Natural killer cell treated with Interleukin-12 subunit alpha and Interleukin-12 subunit beta and Interleukin-15 and Interleukin-18, amount 100 ng/mL, for 72 hours (primary cell): ENCODE measurements at places on chromosomes 2 and 18. TPM values are rescaled to one million over a fixed set of nuclear protein-coding genes. Genes with fewer than 3 reads are reported as not detected.

DNA sequence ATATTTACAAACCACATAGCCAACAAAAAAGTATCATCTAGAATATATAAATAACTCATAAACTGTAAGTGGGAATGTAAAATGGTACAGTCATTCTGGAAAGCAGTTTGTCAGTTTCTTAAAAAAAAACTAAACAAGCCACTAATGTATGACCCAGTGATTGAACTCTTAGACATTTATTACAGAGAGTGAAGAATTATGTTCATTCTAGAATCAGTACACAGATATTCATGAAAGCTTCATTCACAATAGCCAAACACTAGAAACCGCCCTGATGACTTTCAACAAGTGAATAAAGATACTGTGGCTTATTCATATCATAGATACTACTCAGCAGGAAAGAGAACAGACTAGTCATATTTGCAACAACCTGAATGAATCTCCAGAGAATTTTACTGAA is 1541.5 kb downstream of the LRP1B start:
- no peaks in the 10 kb centered on the region for H3K27me3 ChIP-seq
- H3K4me3 ChIP-seq: no peak overlapping the region
- DNase-seq: no peak
- H3K4me1 ChIP-seq: no peaks in the 10 kb centered on the region
- no peaks in the 10 kb centered on the region for H3K36me3 ChIP-seq

- H3K36me3 ChIP-seq: peaks cover 4% of the 10 kb centered on the region
- H3K27ac ChIP-seq: no peak overlapping the region
- peaks cover 8% of the 10 kb centered on the region for H3K4me1 ChIP-seq
- H3K27me3 ChIP-seq: no peaks in the 10 kb centered on the region
Measured at GRCh38 chr2:143548032-143548431, 418.8 kb downstream of the ARHGAP15 start.

GRCh38 chr2:217436386-217436785 is 566.4 kb downstream of the TNS1 start:
- H3K27me3 ChIP-seq: peaks cover 29% of the 10 kb centered on the region
- no peak overlapping the region for H3K4me3 ChIP-seq
- H3K4me1 ChIP-seq: peaks cover 36% of the 10 kb centered on the region

Gene LIMS2
- total RNA-seq: not detected

Gene CXCR4
- 74.8 TPM for total RNA-seq

DNA sequence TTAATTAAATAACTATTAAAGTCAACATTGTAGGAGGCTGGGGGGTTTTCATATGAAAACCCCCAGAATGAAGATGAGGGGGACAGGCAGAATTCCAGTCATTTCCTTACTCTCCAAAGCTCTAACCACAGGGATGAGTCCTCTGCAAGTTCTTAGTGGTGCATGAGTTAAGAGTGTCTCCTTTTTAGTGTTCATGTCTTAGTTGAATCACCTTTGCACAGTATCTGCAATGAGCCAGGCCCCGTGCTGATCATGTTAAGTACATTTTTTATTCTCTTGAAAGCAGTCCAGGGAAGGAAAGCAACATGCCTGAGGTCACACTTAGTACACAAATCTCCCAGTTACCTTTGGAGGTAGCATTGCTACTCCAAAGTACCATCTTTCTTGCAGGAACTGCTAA is 25.7 kb upstream of the MSGN1 start:
- peaks cover 41% of the 10 kb centered on the region for H3K27me3 ChIP-seq
- H3K4me1 ChIP-seq: no peaks in the 10 kb centered on the region
- no peak overlapping the region for H3K4me3 ChIP-seq
- H3K27ac ChIP-seq: no peak overlapping the region
- DNase-seq: no peak

- DNase-seq: no peak
- H3K4me1 ChIP-seq: no peaks in the 10 kb centered on the region
Measured at GRCh38 chr2:184945824-184946223, 347.5 kb downstream of the ZNF804A start.

Gene RAX
- not detected for total RNA-seq

DNA sequence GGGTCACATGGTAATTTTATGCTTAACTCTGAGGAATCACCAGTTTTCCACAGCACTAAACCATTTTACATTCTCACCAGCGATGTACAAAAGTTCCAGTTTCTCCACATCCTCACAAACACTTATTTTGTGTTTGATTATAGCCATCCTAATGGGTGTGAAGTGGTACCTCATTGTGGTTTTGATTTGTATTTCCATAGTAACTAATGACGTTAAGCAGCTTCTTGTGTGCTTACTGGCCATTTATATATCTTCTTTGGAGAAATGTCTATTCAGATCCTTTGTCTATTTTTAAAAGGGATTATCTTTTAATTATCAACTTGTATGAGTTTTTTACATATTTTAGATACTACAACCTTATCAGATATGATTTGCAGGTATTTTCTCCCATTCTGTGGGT is 42.0 kb downstream of the CCDC150 start:
- no peak overlapping the region for H3K4me3 ChIP-seq
- no peak overlapping the region for H3K27ac ChIP-seq
- no peaks in the 10 kb centered on the region for H3K27me3 ChIP-seq
- DNase-seq: no peak
- no peaks in the 10 kb centered on the region for H3K4me1 ChIP-seq

Gene ADAM23
- not detected for total RNA-seq

DNA sequence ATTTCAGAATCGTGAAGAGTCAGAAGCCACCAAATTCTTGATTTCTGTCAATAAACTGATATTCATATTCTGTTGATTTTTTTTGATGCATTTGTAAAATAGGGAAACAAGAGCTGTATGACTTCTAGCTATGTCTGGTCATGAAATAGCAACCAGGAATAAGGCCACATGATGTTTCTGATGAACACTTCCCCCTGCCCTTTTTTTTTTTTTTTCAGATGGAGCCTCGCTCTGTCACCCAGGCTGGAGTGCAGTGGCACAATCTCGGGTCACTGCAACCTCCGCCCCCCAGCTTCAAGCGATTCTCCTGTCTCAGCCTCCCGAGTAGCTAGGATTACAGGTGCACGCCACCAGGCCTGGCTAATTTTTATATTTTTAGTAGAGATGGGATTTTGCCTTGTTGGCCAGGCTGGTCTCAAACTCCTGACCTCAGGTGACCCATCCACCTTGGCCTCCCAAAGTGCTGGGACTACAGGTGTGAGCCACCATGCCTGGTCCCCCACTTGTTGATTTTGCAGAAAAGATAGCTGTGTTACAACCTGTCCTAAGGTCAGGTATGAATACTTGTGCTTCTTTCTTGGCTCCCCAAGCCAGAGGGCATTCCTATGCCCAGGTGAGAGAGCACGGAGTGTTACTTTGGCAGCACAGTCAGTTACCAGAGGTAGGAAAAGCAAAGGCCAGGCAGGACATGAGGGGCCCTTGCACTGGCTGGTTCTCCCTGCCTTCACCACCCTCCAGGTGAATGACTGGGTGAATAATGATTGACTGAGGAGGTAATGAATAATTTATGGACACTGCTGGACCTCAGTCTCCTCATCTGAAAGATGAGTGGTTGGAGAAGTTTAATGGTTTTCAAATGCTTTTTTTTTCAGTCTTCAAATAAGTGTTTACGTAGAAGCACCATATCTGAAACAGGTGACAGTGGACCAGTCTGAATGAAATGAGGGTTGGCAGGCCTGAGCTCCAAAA is 39.6 kb downstream of the PAX8 start:
- DNase-seq: no peak
- H3K4me3 ChIP-seq: no peak overlapping the region
- H3K27ac ChIP-seq: no peak overlapping the region

DNA sequence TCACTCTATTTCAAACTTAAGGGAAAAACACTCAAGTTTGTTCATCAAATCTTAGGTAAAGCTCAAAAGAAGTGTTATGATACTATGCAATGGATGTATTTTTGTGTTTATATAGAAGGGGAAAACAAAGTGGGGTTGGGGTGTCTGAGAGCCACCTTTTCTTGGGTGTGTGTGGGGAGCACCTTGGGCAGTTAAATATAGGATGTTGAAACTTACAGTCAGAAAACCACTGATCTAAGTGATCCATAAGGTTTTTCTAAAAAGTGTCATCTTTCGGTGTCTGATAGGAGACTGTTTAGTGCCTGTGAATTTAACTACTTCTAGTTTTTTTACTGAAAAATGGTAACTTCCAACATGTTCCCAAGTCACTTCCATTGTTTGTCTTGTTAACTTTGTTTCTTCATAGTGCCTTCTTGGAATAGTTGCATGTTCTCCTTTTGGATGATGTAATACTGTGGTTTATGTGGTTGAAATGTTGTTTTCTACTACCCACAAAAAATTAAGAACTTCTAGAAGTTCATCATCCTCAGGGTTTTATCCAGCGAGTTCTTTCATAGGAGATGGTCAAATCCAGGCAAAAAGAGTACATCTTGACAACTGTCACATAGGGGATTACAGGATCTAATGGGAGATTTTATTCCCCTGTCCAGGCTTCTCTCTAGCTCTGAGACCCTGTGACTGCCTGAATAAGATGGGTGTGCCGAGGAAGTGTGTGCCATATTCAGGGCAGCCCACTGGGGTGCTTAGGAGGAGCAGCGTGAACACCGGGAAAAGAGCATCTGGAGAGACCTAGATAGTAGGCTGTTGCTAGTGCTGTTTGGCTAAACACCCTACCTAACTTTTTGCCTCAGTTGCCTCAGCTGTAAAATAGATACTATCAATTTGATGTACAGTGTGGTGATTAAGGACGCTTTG is 46.2 kb downstream of the CAB39 start:
- peaks cover 61% of the 10 kb centered on the region for H3K4me1 ChIP-seq
- no peak for DNase-seq
- no peaks in the 10 kb centered on the region for H3K27me3 ChIP-seq
- peaks cover 13% of the 10 kb centered on the region for H3K36me3 ChIP-seq
- peak overlapping the region; percentile 52 for H3K4me3 ChIP-seq
- peak overlapping the region; percentile 84 for H3K27ac ChIP-seq

GRCh38 chr2:7378591-7378990 is 461.4 kb downstream of the RNF144A start:
- H3K4me1 ChIP-seq: peaks cover 4% of the 10 kb centered on the region
- no peaks in the 10 kb centered on the region for H3K36me3 ChIP-seq
- H3K27me3 ChIP-seq: peaks cover 33% of the 10 kb centered on the region
- H3K27ac ChIP-seq: no peak overlapping the region

GRCh38 chr2:234032279-234032856 is 18.1 kb upstream of the SPP2 start:
- H3K27ac ChIP-seq: peak overlapping the region; percentile 38
- no peaks in the 10 kb centered on the region for H3K27me3 ChIP-seq
- H3K4me1 ChIP-seq: peaks cover 50% of the 10 kb centered on the region
- no peak for DNase-seq
- peak overlapping the region; percentile 56 for H3K4me3 ChIP-seq

DNA sequence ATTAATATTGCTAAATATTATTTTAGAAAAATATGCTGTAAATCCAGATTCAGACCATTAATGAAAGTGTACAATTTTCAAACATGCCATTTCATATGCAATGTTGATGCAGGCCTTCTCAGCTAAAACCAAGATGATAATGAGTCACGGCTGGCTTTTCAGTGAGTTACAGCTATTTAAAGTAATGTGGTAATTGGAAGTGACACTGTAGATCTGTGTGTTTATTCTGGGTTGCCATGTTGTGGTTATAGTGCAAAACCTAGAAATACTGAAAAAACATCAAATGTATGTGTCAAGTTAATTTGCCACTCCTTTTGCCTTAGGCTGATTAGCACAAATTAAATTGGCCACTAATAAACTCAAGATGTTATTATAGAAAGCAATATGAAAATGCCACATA is 506.6 kb downstream of the ERBB4 start:
- peaks cover 1% of the 10 kb centered on the region for H3K36me3 ChIP-seq
- DNase-seq: no peak
- no peak overlapping the region for H3K27ac ChIP-seq
- H3K27me3 ChIP-seq: no peaks in the 10 kb centered on the region

Gene DYSF
- 23.0 TPM for total RNA-seq

Gene CDH2
- 1.4 TPM for total RNA-seq

DNA sequence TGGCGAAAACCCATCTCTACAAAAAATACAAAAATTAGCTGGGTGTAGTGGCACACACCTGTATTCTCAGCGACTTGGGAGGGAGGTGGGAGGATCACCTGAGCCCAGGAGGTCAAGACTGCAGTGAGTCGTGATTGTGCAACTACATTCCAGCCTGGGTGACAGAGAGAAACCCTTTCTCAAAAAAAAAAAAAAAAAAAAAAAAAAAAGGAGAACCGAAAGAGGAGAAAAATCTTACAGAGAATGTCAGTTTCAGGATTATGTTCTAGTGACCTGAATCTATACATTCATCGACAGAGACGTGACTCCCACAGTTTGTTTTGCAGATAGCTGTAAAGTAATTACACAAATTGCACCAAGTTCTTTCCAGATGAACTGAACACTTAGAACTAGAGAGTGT is 187.8 kb downstream of the FTCDNL1 start:
- H3K4me1 ChIP-seq: no peaks in the 10 kb centered on the region
- peaks cover under 1% of the 10 kb centered on the region for H3K36me3 ChIP-seq
- H3K27ac ChIP-seq: no peak overlapping the region
- no peak overlapping the region for H3K4me3 ChIP-seq

DNA sequence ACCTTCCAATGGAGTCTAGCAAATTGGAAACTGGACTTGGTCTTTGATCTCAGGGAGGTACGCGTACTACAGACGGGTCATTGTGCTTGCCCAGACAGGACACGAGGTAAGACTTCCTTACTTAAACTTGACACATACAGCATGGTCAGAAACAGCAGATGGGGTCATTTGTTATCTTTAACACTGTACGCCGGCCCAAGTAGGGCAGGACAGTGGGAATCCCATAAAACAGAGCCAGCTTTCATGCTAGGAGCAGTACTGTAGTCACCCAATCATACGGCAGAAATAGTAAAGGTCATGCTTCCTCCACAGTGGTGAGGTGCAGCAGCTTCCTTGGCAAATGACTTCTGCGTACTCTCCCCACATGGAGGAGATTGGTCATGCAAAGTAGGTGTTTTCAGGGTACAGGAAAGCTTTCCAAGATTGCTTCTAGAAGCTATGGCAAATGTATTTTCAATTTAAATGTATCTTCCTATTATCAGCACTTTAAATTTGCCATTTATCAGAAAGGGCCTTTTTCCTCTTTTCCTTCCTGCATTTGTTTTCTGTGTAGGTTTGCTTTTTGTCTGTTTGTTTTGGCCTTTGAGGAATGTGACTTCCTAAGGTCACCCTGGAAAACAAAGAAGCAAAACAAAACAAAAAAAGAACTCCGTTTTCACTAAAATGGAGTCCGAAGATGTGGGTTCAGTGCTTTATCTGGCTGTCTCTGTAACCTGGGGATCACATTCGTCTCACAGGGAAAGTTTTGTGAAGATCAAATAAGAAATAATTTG is 74.0 kb upstream of the DSG1 start:
- no peak for DNase-seq
- H3K27ac ChIP-seq: no peak overlapping the region
- H3K4me1 ChIP-seq: no peaks in the 10 kb centered on the region
- H3K4me3 ChIP-seq: no peak overlapping the region
- no peaks in the 10 kb centered on the region for H3K27me3 ChIP-seq

- no peak for DNase-seq
- no peaks in the 10 kb centered on the region for H3K27me3 ChIP-seq
- H3K4me1 ChIP-seq: no peaks in the 10 kb centered on the region
- H3K36me3 ChIP-seq: no peaks in the 10 kb centered on the region
- H3K4me3 ChIP-seq: no peak overlapping the region
Measured at GRCh38 chr2:232447638-232448303, 8.2 kb upstream of the ALPI start.

Gene NEU2
- total RNA-seq: not detected

Gene PAX8
- 0.64 TPM for total RNA-seq

Gene L3MBTL4
- 10.2 TPM for total RNA-seq

Gene C18orf63
- not detected for total RNA-seq

- no peaks in the 10 kb centered on the region for H3K36me3 ChIP-seq
- no peak overlapping the region for H3K4me3 ChIP-seq
- H3K4me1 ChIP-seq: no peaks in the 10 kb centered on the region
Measured at GRCh38 chr2:26597197-26597596, 44.0 kb downstream of the CIB4 start.

- H3K27ac ChIP-seq: no peak overlapping the region
- no peak for DNase-seq
- no peaks in the 10 kb centered on the region for H3K4me1 ChIP-seq
- no peaks in the 10 kb centered on the region for H3K36me3 ChIP-seq
- peaks cover 10% of the 10 kb centered on the region for H3K27me3 ChIP-seq
Measured at GRCh38 chr2:33441235-33441810, 35.1 kb upstream of the RASGRP3 start.
